ENCODE measurements at places on chromosomes 2 and 18. TPM values are rescaled to one million over a fixed set of nuclear protein-coding genes. Genes with fewer than 3 reads are reported as not detected.

DNA sequence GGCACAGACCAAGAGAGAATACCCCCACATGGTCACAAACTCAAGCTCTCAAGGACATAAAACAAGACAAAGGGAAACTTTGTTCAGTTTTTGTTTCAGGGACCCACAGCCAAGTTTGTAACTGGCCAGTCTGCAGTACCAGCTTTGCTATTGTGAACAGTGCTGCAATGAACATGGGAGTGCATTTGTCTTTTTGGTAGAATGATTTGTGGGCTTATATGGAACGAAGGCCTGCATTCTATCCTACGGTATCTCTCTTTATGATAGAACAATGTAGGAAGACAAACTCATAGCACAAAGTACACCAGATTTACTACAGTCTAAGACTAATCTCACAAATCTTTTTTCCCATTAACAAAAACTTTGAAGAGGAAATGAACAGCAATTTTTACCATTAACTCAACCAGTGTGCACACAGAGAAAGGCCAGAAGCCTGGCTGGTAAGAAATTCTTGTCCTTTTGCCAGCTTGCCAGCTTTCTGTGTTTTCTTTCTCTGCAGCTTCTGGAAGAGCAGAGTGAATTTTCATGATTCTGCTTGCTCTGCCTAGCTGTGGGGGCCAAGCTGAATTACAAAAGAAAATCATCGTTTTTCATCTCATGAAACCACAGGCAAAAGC is 37.1 kb upstream of the FEZ2 start:
- H3K27me3 ChIP-seq = no peaks in the 10 kb centered on the region
- peaks cover 29% of the 10 kb centered on the region for H3K4me1 ChIP-seq
- H3K4me3 ChIP-seq = no peak overlapping the region
- no peak for DNase-seq

DNA sequence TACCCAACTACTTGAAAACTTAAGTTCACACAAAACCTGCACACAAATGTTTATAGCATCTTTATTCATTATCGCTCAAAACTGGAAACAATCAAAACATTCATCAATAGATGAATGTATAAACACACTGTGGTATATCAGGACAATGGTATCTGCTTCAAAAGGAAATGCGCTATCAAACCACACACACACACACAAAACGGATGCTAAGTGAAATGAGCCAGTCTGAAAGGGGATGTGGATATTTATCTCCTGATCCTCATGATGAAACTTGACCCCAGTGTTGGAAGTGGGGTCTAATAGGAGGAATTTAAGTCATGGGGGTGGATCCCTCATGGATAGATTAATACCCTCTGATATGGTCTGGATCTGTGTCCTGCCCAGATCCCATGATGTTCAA is 22.0 kb downstream of the PDCL3 start:
- no peaks in the 10 kb centered on the region for H3K4me1 ChIP-seq
- H3K27ac ChIP-seq = no peak overlapping the region
- no peak for DNase-seq
- peaks cover 8% of the 10 kb centered on the region for H3K27me3 ChIP-seq
- H3K4me3 ChIP-seq = no peak overlapping the region

DNA sequence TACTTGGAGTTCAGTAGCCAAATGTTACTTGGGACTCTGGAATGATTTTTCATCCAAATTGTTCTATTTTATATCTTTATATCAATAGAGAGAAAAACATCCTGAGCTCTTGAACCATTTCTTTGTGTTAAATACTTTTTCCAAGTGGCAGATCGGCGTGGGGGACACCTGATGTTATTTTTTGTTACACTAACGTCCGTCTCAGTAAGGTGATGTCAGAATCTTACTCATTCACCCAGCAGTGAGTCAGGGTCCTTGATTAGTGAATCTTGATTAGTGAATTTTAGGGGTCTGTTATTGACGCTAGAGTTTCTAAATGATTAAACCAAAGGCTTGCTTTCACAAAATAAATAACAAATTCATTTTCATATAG is 1.7 kb downstream of the MIB1 start:
- no peak for DNase-seq
- H3K27me3 ChIP-seq = no peaks in the 10 kb centered on the region
- no peaks in the 10 kb centered on the region for H3K36me3 ChIP-seq
- H3K4me1 ChIP-seq = peaks cover 44% of the 10 kb centered on the region
- peak overlapping the region; percentile 73 for H3K4me3 ChIP-seq

DNA sequence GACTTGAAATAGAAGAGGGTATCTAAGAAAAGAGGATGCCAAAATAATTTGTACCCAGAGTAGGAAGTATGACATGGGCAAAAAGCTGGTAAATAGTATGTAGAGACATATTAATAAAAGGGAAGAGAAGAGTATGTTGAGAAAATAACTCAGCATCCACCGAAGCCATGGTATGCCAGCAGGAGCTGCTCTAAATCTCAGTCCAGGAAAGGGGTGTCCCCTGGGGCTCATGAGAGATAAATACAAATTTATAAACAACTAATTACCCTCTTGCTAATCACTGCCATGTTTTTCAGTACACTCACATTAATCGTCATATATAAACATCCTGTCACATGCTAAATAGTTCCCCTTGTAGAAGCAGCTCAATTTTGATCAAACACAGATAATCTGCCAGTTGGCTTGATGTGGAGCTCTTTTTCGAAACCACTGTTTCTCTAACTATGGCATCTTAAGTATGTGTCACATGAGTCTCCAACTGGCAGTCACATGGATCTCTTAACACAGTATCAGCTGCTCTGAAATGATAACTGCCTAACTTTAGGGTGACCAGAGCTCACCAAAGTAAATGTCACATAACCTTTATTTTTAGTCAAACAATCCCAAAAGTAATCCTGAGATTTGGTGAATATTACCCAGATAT is 31.9 kb downstream of the EXOC6B start:
- H3K4me1 ChIP-seq = peaks cover 16% of the 10 kb centered on the region
- H3K27ac ChIP-seq = no peak overlapping the region
- no peaks in the 10 kb centered on the region for H3K27me3 ChIP-seq

- no peak overlapping the region for H3K27ac ChIP-seq
- no peaks in the 10 kb centered on the region for H3K4me1 ChIP-seq
- no peaks in the 10 kb centered on the region for H3K27me3 ChIP-seq
- H3K4me3 ChIP-seq = no peak overlapping the region
- no peak for DNase-seq
- peaks cover 1% of the 10 kb centered on the region for H3K36me3 ChIP-seq
These were observed 12.7 kb upstream of the CDH2 start for GRCh38 chr18:28189400-28190239.

DNA sequence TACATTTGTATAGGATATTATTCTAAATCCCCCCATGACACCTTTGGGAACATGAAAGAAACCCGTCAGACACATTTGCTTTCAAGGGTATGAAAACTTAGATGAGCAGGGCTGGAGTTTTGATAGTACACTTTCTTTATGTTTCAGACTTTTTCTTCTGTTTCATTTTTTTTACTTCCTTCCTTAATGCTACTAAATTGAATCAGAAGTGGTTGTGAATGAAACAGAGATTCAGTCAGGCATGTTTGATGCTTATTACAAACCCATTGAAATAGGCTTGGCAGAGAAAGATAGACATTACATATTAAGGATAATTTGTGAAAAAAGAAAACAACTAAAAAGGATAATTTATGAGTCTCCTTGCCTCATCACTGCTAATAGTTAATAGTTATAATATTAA is 26.8 kb downstream of the SLC30A6 start:
- H3K4me3 ChIP-seq = no peak overlapping the region
- no peak overlapping the region for H3K27ac ChIP-seq
- peaks cover 16% of the 10 kb centered on the region for H3K36me3 ChIP-seq
- no peak for DNase-seq
- no peaks in the 10 kb centered on the region for H3K27me3 ChIP-seq
- H3K4me1 ChIP-seq = no peaks in the 10 kb centered on the region

GRCh38 chr2:180660881-180661685 is 319.3 kb upstream of the UBE2E3 start:
- H3K4me3 ChIP-seq = no peak overlapping the region
- H3K27ac ChIP-seq = no peak overlapping the region
- H3K36me3 ChIP-seq = no peaks in the 10 kb centered on the region
- H3K4me1 ChIP-seq = peaks cover 11% of the 10 kb centered on the region
- DNase-seq = no peak
- no peaks in the 10 kb centered on the region for H3K27me3 ChIP-seq

- H3K36me3 ChIP-seq = peaks cover 3% of the 10 kb centered on the region
- H3K4me1 ChIP-seq = peaks cover 49% of the 10 kb centered on the region
- H3K27ac ChIP-seq = peak overlapping the region; percentile 44
- H3K27me3 ChIP-seq = no peaks in the 10 kb centered on the region
These were observed 16.5 kb upstream of the CERS6 start for GRCh38 chr2:168439536-168439935.

- DNase-seq = no peak
- no peak overlapping the region for H3K4me3 ChIP-seq
- peaks cover 10% of the 10 kb centered on the region for H3K27me3 ChIP-seq
- H3K4me1 ChIP-seq = peaks cover 8% of the 10 kb centered on the region
These were observed 379.9 kb downstream of the PIK3C3 start for GRCh38 chr18:42334931-42335330.

DNA sequence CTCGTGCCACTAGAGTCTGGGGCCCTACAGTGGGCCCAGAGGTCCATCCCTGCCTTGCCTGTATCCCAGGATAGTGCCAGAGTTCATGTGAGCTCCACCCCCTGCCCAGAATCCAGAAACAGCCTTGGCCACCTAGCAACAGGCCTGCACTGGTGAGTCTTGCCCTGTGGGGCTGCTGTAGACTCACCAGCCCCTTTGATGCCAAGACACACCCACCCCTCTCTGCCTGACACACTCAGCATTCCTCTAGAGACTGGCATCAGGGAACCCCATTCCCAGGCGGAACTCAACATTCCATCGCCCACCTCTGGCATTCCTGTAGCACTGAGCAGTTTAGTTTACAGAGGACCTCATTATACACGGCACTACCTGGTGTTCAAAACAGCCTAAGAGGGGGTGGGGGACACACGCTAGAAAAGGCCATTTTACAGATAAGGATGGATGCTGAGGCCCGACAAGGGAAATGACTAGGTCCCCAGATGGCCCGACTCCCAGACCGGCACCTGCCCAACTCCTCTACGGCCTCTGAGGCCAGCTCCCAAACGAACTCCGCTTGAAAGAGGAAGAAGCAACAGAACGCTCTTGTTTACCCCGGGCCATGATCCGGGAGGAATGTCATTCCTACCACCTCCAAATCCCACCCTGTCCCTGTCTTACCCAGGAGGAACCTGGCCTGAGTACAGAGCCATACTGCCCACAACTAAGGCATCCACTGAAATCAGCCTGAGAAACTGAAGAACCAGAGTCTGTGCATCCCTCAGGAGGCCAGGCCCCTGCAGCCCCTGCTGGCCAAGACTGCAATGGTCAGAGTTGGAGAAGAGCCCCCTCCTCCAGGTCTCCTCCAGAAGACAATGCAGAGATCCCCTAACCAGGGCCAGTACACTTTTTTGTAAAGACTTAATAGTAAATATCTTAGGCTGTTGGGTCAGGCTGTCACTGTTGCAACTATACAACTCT is 180.2 kb downstream of the TNS1 start:
- H3K4me3 ChIP-seq = no peak overlapping the region
- DNase-seq = no peak
- no peaks in the 10 kb centered on the region for H3K27me3 ChIP-seq
- H3K4me1 ChIP-seq = no peaks in the 10 kb centered on the region

- peak overlapping the region; percentile 99 for H3K27ac ChIP-seq
- H3K27me3 ChIP-seq = peaks cover 8% of the 10 kb centered on the region
- peaks cover 50% of the 10 kb centered on the region for H3K4me1 ChIP-seq
- no peak overlapping the region for H3K4me3 ChIP-seq
- DNase-seq = peak; percentile 85
These were observed 265.9 kb downstream of the CELF4 start for GRCh38 chr18:37299471-37300304.

DNA sequence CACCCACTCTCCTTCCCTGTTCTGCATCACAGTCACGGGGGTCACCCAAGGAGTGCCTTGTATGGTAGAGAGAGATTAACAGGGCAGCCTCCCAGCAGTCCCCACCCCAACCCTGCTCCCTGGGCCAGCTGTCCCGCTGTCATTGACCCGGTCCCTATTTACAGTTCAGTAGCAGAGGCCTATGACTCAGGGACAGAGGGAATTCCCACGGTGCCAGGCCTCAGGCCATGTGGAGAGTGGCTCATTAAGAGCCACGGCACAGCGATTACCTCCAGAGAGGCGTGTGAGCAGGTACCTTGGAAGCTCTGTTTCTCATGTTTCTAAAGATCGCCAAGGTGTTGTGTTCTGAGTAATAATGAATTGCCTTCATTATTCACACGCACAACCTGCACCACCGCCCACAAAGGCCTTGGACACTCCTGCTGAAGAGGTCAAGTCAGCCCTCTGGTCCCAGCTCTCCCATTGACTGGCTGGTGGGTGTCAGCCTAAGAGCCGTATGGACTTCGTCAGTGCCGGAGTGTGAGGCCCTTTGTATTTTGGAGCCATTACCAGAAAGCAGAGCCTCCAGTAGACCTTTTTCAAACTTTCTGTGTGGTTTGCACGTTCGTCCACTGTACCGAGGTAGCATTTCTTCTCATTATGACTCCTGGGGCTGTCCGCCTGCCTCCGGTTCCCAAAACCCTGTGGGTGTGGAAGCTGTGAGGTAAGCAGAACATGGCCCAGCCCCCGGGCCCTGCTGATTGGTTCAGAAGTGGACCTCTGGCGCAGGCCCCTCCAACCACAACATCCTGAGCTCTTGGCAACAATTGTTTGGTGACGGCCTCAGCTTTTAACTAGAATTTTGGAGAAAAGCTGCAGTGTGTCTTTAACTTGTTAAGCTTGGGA is 47.0 kb downstream of the SERTAD2 start:
- H3K27me3 ChIP-seq = no peaks in the 10 kb centered on the region
- no peak overlapping the region for H3K4me3 ChIP-seq
- no peak for DNase-seq
- peaks cover 8% of the 10 kb centered on the region for H3K36me3 ChIP-seq

GRCh38 chr2:187294043-187294442 is 154.0 kb downstream of the CALCRL start:
- no peak overlapping the region for H3K4me3 ChIP-seq
- H3K27ac ChIP-seq = no peak overlapping the region
- no peaks in the 10 kb centered on the region for H3K27me3 ChIP-seq
- no peak for DNase-seq

GRCh38 chr2:196112418-196113034 is 43.9 kb upstream of the DNAH7 start:
- no peaks in the 10 kb centered on the region for H3K27me3 ChIP-seq
- H3K36me3 ChIP-seq = no peaks in the 10 kb centered on the region
- no peak overlapping the region for H3K4me3 ChIP-seq
- no peak for DNase-seq
- peaks cover 28% of the 10 kb centered on the region for H3K4me1 ChIP-seq

GRCh38 chr2:175002547-175003274 is 2.5 kb downstream of the CHN1 start:
- peak overlapping the region; percentile 47 for H3K4me3 ChIP-seq
- peaks cover 54% of the 10 kb centered on the region for H3K4me1 ChIP-seq
- peak overlapping the region; percentile 93 for H3K27ac ChIP-seq
- no peak for DNase-seq

- no peak overlapping the region for H3K4me3 ChIP-seq
- DNase-seq = no peak
- H3K27me3 ChIP-seq = no peaks in the 10 kb centered on the region
- H3K4me1 ChIP-seq = no peaks in the 10 kb centered on the region
- H3K36me3 ChIP-seq = no peaks in the 10 kb centered on the region
These were observed 287.4 kb downstream of the PID1 start for GRCh38 chr2:228983700-228984099.

GRCh38 chr18:69954719-69955480 is 7.2 kb upstream of the CD226 start:
- H3K27ac ChIP-seq = no peak overlapping the region
- no peaks in the 10 kb centered on the region for H3K36me3 ChIP-seq

Gene PLA2R1
- 14.8 TPM for total RNA-seq

Gene SIX3
- not detected for total RNA-seq

Gene SERPINB4
- not detected for total RNA-seq

Gene AQP12A
- not detected for total RNA-seq

Gene C2orf72
- total RNA-seq = 0.77 TPM

Gene TNP1
- total RNA-seq = not detected

Gene HOXD13
- 0.63 TPM for total RNA-seq

Gene GDF7
- 3.2 TPM for total RNA-seq

Gene DUSP19
- total RNA-seq = 3.5 TPM

Gene CMPK2
- 4.5 TPM for total RNA-seq

Measured in mesothelial cell of epicardium (in vitro differentiated cells).